ENCODE measurements at places on chromosomes 2 and 18.

DNA sequence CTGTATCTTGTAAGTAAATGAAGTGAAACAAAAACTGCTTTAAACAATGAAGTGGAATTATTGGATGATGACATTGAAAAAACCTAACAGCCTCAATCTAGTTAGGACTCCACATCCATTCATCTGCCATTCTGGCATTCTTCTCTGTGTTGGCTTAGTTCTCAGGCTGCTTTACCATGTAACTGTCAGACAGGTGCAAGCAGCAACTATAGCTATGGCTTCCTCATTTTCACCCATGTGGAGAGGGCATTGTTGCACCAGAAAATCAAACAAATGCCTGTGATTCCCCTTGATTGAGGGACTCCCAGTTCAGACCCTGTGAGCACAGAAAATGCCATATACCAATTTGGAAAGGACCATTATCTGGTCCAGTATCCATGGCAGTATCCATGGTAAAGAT is 129.5 kb upstream of the NYAP2 start:
- DNase-seq, result no peak

DNA sequence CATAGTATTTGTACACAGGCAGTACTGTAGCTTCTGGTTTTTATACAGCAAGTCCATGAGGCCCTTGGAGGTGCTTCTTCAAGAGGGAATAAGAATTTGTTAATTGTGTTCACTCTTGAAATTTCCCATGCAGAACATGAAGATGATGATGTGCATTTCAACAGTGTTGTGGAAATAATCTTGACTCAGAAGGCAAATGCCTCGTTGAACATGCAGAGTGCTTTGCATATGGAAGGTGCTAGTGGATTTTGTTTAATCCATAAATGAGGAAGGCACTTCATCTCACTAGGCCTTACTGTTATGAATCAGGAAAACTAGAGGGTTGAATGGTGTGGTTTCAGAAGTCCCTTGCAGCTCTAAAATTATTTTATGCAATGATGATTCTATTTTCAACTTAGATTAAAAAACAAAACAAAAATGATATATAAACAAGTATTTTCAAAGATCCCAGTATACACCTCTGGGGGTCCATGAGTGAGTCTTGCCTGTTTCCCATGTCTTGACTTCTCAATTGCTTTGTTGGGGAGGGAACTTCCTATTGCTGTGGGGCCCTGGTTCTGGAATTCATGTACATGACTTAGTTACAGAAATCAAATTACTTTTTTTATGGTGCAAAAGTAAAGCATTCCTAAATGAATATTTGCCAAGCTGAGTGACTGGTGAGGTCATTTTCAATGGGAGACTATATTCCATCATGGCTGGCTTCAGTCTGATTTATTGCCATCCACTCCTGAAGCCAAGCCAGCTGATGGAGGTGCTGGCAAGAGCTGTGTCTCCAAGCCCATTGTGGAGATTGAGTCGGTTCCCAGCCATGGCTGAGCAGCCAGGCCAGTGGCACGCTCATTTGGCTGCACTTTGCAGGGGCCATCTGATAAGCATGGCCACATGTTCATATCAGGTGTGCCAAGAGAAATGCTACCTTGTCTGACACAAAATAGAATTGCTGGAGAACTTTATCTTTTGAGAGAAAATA is 56.5 kb downstream of the MGAT5 start:
- DNase-seq, result no peak

DNA sequence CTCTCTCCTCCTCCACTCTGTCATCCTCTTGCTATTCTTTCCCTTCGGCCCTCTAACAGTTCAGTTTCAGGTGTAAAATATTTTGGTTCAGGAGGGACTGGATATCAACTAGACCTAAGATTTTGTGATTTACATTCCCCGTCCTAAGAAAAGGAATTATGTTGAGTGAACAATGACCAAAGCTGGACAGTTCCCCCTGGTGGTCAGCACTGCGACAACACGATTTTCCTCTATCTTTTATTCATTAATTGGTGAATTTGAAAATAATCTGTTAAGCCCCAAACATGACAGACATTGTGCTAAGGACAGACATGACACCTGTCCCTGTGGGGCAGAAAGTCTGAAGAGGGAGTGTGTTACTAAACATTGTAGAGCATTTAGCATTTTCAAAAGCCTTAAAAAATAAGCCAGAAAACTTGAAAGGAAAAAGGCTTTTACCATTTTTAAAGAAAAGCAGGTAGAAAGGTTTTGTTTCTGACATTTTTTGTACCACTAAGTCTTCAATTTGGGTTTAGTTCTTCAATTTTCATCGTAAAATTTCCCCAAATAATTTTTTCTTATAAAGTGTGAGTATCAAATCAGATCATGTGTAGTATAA is 28.4 kb upstream of the GTF2A1L start:
- DNase-seq, result no peak

- no peak for DNase-seq
Measured at GRCh38 chr2:36389577-36389976, 34.0 kb downstream of the CRIM1 start.

DNA sequence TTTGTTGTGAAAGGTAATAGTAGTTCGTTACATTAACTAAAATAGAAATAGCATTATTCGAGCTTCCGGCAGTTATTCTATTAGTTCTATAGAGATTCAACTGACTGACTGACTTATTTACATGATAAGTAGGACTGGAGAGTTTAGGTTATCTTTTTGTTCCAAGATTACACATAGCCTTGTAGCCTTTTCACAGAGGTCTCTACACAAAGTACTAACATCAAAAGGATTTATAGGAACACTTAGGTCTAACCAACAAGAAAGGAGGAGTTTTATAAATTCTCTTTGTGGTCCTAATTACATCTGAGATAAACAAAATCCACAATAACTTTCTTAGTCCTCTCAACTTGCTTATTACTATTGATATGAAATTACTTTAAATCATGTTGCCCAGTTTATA is 62.8 kb downstream of the SOS1 start:
- DNase-seq, result no peak

GRCh38 chr2:130837175-130837810 is 579 bp downstream of the ARHGEF4 start:
- DNase-seq, result no peak

GRCh38 chr2:184004289-184004947 is 593.9 kb upstream of the ZNF804A start:
- DNase-seq, result no peak

GRCh38 chr18:22494771-22495170 is 77.1 kb upstream of the CTAGE1 start:
- no peak for DNase-seq

- no peak for DNase-seq
Measured at GRCh38 chr2:75416420-75417342, 144.1 kb downstream of the EVA1A start.

- no peak for DNase-seq
Measured at GRCh38 chr2:42029171-42029570, 18.6 kb upstream of the PKDCC start.
